ENCODE measurements at places on chromosomes 13 and 19. TPM values are rescaled to one million over a fixed set of nuclear protein-coding genes. Genes with fewer than 3 reads are reported as not detected.

DNA sequence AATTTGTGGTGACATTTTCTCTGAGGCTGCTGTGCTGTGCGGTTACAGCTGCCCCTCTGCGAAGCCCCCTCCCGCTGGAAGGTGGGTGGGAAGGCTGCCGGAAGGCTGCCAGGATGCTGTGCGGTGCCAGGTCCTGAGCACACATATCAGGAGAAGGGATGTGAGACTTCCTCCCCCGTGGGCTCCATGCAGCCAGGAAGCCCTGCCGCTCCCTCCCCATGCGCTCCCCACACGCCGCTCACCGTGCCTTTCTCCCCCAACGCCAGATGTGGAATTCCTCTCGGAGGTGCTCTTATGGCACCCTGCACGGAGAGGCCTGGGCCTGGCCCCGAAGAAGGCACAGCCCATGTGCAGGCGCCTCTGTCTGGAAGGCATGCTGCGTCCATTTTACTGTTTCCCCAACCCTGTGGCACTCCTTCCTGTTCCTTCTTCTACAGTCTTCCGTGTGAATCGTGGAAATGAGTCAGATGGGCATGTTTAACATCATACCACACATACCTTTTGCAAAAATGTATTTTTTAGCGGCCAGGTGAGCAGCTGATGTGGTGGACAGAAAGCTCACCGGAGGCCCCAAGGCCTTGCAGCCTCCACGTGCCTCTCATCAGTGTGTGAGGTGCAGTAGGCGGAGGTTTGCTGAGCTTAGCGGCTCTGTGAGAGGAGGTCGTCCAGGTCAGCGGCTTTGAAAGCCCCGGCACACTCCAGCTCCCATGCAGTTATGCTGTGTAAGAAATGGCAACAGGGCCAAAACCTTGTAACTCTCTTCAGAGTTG, 88.0 kb downstream of the ATP11A start:
- no peak for DNase-seq

- DNase-seq, result peak; percentile 61
These were observed 21.7 kb upstream of the LAMP1 start for GRCh38 chr13:113275387-113275786.

DNA sequence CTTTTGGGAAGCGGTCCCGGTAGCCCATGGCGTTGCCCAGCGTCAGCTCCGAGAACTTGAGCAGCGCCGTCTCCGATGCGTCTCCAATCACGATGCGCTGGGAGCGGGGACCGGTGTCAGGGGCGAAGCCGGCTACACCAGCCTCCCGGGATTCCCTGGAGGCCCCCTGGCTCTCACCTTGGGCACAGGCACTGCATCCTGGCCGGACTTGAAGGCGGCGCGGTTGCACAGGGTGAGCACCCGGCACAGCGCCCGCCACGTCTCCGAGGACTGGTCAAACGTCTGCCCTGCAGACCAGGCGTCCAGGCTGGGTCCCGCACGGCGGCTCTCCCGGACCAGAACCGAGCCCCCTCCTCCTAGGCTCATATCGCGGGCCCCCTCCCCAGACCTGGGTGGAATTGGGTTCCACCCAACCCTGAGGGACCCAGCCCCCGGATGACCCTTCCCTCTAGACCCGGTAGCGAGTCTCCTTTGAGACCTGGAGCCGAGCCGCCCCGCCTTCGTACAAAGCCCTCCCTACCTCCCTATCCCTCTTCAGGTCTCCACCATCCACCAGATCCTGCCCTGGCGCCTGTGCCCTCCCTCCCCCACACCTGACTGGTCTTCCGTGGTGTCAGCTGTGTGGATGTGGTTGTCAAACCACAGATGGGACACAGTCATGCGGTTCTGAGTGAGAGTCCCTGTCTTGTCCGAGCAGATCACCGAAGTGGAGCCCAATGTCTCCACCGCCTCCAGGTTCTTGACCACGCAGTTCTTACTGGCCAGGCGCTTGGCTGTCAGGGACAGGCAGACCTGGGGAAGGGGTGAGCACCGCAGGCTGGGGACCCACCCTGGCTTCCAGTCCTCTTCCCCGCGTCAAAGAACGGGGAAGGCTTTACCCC, 4.8 kb downstream of the ATP4A start:
- no peak for DNase-seq

DNA sequence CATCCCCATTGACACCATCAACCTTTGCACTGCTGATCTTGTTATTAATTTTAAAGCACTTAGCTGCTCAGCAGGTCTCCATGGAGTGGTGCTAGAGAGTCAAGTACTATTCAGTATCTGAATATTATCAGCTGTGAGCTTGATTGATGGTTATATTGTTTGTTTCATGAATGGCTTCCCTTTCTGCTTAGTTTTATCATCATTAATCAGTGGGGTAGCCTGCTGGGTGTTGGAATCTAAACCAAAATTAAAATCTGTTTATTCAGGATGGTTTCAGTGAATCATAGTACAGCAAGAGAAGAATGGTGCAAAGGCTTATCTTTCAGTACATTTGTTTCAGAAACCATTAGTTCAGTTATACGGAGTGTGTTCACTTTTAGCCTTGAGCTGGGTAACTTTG, 42.5 kb upstream of the SCEL start:
- DNase-seq, result peak; percentile 74

- DNase-seq, result no peak
These were observed 245.0 kb downstream of the ABCC4 start for GRCh38 chr13:95056266-95056665.

GRCh38 chr13:100330662-100331061, 241.8 kb downstream of the PCCA start:
- no peak for DNase-seq

DNA sequence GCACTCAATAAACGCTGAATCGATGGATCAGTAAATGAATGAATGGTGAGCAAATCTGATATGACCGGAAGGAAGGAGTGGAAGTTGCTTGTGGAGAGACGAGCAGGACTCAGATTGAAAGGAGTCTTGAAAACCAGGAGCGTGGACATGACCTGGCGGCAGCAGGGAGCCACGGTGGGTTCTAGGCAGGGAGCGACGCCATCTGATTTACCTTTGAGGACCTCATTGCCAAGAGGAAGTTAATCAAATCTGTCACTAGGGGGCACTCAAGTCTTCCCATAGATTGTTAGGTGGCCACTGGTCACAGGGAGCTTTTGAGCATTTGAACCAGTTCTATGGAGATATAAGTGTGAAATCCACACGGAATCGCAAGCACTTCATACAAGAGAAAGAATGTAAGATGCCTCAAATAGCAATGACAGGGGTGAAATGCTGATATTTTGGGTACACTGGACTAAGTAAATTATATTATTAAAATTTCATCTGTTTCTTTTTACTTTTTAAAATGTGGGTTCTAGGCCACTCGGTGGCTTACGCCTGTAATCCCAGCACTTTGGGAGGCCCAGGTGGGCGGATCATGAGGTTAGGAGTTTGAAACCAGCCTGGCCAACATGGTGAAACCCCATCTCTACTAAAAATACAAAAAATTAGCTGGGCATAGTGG, 9.2 kb upstream of the FBN3 start:
- DNase-seq, result peak; percentile 94

The CD177 gene
- total RNA-seq, result not detected

DNA sequence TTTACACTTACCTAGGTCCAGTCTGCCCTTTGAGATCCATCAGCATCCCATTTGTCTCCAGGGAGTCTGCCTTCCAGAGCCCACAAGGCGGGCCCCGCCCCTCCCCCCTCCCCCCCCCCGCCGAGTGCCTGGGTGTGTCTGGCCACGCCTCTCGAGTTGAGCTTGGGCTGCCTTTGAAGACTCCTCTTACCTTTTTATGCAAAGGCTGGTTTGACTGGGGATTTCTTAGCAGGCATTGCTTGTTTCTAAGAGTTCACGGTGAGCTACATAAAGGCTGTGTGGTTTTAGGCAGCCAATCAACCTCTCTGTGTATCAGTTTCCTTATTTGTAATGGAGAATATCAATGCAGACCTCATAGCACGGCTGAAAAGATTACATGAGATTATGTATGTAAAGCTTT, 11.3 kb downstream of the GPR12 start:
- DNase-seq, result no peak
